ENCODE measurements at places on chromosomes 4 and X. TPM values are rescaled to one million over a fixed set of nuclear protein-coding genes. Genes with fewer than 3 reads are reported as not detected.

Gene NCAPG
- 10.8 TPM for total RNA-seq

Gene TCEAL9
- total RNA-seq, result 16.1 TPM

Gene TIMM17B
- 2.9 TPM for total RNA-seq

Gene FAM114A1
- 101 TPM for total RNA-seq

Gene CXCR3
- total RNA-seq, result not detected

Gene SHROOM2
- total RNA-seq, result 4.2 TPM

Gene BTC
- 7.8 TPM for total RNA-seq

Gene TLR1
- total RNA-seq, result not detected

Gene SHOX
- 7.5 TPM for total RNA-seq

Gene ARAP2
- total RNA-seq, result 35.6 TPM

Gene CETN2
- total RNA-seq, result 30.7 TPM

Gene PAGE5
- total RNA-seq, result not detected

Gene MAGEA2
- not detected for total RNA-seq

Gene UGT2B7
- total RNA-seq, result not detected
